ENCODE measurements at places on chromosomes 12 and 14. TPM values are rescaled to one million over a fixed set of nuclear protein-coding genes. Genes with fewer than 3 reads are reported as not detected.

DNA sequence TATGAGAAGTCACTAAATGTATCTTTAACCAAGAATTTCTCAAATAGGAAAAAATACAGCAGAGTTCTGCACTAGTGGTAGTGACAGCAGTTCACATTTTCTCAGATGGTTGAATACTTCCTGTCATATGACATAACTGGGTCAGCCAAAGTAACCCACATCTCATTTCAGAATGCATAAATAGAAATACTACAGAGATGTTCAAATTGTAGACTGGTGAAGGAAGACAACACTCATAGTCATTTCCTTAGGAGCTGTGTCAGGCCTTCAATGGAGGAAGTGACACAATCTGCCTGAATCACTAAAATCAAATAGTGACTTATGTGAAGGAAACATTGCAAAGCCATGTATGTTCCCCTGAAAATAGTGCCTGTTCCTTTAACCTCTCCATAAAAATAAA is 32.4 kb downstream of the FERMT2 start:
- DNase-seq, result no peak

GRCh38 chr14:29569194-29569593 is 358.5 kb downstream of the PRKD1 start:
- no peak for DNase-seq

- DNase-seq, result no peak
These were observed 43.7 kb downstream of the TESPA1 start for GRCh38 chr12:54940727-54941315.

- no peak for DNase-seq
These were observed 83.5 kb downstream of the PAPOLA start for GRCh38 chr14:96585672-96586013.

DNA sequence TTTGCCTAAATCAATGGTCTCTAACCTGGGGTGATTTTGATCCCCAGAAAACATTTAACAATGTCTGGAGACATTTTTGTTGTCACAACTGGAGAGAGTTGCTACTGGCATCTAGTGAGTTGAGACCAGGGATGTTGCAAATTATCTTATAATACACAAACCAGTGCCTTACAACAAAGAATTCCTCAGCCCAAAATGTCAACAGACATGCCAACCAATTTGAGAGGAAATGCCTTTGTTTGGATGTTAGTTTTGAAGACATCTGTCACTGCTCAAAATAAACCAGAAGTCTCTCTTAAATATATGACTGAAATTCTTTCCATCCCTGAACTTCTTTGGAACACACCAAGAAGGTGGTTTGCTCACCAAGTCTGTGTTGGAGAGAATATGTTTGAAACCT is 336.9 kb upstream of the ATP2B1 start:
- DNase-seq, result no peak

GRCh38 chr12:77007476-77007875 is 57.9 kb downstream of the E2F7 start:
- no peak for DNase-seq

The TC2N gene
- polyA plus RNA-seq, result 10.7 TPM

GRCh38 chr12:5571115-5571514 is 139.2 kb downstream of the NTF3 start:
- DNase-seq, result no peak

- no peak for DNase-seq
These were observed 14.1 kb downstream of the KCNH3 start for GRCh38 chr12:49552899-49553298.

The TMCC3 gene
- 40.1 TPM for polyA plus RNA-seq

- DNase-seq, result no peak
These were observed 503.5 kb downstream of the PCNX1 start for GRCh38 chr14:71410578-71411284.

- no peak for DNase-seq
These were observed 388.0 kb downstream of the VRK1 start for GRCh38 chr14:97185186-97185585.

GRCh38 chr12:48018618-48018995 is 14.3 kb upstream of the COL2A1 start:
- DNase-seq, result no peak

GRCh38 chr12:126998031-126998430 is 1268.9 kb upstream of the TMEM132C start:
- DNase-seq, result no peak

- DNase-seq, result no peak
These were observed 64.4 kb upstream of the NCOR2 start for GRCh38 chr12:124631681-124632256.

DNA sequence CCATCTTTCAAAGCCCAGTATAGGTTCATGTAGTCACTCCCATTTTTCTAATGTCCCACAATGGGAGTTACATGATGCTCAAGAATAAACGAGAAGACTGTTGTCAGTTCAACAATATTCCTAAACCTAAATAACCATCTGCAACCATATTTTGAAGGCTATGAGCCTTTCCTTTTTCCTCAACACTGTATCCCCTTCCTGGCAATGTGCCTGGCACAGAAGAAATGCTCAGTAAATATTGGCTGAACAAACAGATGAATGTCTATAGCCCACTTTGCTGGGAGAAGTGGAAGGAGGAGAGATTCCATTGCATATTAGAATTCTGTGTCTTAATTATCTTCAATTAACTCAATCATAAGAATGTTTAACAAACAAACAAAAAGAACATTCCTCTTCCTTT is 6.1 kb downstream of the ARMH4 start:
- no peak for DNase-seq

DNA sequence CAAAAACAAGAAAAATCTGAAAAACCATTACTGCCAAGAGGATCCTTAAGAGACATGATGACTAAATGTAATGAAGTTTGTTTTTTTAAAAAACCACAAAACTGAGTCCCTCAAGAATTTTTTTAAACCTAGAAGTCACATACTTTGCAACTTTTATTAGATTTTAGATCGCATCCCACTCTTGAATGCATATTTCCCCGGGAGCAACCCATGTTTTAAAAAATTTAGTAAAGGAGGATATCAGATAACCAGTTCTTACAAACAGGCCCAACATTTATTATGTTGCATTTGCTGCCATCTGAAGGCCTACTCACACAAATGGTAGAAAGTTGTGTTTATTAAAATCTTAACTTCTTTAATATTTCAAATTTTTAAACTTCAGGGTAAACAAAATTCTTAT is 44.3 kb upstream of the CCT2 start:
- no peak for DNase-seq

- DNase-seq, result no peak
These were observed 390.1 kb downstream of the KCNH5 start for GRCh38 chr14:62655166-62655565.

GRCh38 chr14:57889245-57889644 is 23.4 kb upstream of the SLC35F4 start:
- no peak for DNase-seq

The POLR3B gene
- polyA plus RNA-seq, result 19.2 TPM

The FOXA1 gene
- 4.9 TPM for polyA plus RNA-seq

The ZFC3H1 gene
- polyA plus RNA-seq, result 43.3 TPM

GRCh38 chr12:80490329-80490728 is 46.3 kb downstream of the PTPRQ start:
- no peak for DNase-seq

The KCNH3 gene
- 7.6 TPM for polyA plus RNA-seq

The UBC gene
- polyA plus RNA-seq, result 1,102 TPM

DNA sequence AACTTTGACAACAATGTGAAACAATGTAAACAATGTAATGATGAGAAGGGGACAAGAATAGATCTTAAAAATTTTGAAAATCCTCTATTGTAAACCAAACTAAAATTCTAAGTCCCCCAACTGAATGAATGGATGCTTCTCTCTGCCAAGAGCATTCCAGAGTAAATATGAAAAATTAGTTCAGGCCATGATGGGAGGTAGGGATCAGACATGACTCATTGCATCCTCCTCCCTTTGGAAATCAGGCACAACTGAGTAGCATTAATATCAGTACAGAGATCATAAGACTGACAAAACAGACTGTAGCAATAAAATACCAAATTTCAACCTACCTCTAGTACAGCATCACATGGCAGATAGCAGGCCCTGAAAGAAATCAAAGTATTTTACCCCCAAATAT is 559.9 kb downstream of the C12orf50 start:
- DNase-seq, result no peak

DNA sequence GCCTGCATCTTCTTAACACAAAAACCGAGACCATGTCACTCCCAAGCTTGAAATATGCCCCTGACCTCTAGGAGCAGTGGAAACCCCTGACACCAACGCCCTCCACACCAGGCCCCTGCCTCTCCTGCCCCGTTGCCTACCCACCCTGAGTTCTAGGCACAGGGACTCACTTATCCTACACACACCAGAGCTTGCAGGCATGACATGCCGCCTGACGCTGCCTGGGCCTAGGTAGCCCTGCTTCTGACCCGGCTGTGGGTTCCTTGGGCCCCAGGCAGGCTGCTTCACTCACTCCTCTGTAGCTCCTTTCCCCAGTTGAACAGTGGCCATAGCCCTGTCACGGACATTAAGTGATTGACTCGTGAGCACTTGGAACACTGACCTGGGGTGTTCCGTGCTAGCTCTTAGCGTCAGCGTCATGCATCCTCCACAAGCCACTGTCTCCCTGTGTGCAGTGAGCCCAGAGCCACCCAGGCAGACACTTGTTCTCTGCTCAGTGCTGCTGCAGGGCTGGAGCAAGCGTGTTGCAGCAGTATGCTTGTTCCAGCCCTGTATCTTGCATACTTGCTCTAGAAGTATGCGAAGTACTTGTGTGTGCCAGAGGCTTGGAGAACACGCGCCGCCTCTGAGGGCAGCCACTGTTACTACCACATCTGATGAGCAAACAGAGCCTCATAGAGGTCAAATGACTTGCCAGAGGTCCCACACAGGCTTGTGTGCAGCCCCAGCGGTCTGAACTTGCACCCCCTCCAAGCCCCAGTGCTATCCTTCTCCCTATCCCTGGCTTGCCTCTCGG is 15.6 kb downstream of the OTUB2 start:
- no peak for DNase-seq

The SLC8A3 gene
- polyA plus RNA-seq, result 0.54 TPM

GRCh38 chr14:106578481-106578880 is 1052.1 kb downstream of the TMEM121 start:
- no peak for DNase-seq

GRCh38 chr12:82040987-82041743 is 282.0 kb upstream of the PPFIA2 start:
- no peak for DNase-seq

Data from left renal cortex interstitium (tissue), 4 donors.